ENCODE measurements at places on chromosomes 2 and 18.

DNA sequence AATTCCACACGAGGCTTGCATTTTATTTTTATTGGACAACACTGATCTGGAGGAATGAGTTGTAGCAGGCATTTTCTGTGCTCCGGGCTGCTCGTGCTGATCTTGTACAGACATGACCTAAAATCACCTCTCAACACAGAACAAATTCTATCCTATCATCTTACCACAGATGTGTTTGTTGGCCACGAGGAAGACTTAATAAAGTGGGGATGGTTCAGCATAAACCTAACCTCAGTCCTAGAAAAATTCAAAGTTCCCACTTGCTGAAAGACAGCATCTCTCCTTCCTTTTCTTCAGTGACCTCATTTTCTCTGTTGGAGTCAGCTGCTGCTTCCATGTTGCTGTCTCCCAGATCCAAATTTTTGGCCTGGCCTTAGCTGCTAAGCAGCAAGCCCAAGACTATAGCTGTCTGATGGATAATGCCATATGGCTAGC, 45.3 kb downstream of the RBKS start:
- no peak for DNase-seq

DNA sequence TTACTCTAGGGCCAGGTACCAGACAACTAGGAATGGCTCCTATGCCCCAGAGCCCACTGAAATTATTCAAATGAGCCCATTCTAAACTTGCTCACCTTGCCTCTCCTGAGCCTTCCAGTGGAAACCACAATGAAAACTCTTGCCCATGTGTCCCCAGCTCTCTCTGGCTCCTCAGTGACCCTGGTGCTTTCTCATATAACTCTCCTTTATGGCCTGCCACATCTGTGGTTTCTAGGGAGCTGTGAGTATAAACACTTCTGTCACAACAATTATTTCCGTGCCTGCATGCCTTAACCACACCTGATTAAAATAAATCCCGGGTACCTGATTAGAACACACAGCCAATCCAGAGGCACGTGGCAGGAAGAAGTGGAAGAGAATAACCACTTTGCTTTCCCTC, 333.0 kb upstream of the SPRED2 start:
- no peak for DNase-seq

GRCh38 chr2:232281858-232282507, 96.6 kb upstream of the ALPP start:
- DNase-seq: no peak

GRCh38 chr2:64679673-64680425, 26.1 kb upstream of the SERTAD2 start:
- no peak for DNase-seq

- DNase-seq: no peak
These were observed 9.6 kb upstream of the THNSL2 start for GRCh38 chr2:88160517-88160916.

- no peak for DNase-seq
These were observed 246.3 kb upstream of the RASGRP3 start for GRCh38 chr2:33230195-33230594.

DNA sequence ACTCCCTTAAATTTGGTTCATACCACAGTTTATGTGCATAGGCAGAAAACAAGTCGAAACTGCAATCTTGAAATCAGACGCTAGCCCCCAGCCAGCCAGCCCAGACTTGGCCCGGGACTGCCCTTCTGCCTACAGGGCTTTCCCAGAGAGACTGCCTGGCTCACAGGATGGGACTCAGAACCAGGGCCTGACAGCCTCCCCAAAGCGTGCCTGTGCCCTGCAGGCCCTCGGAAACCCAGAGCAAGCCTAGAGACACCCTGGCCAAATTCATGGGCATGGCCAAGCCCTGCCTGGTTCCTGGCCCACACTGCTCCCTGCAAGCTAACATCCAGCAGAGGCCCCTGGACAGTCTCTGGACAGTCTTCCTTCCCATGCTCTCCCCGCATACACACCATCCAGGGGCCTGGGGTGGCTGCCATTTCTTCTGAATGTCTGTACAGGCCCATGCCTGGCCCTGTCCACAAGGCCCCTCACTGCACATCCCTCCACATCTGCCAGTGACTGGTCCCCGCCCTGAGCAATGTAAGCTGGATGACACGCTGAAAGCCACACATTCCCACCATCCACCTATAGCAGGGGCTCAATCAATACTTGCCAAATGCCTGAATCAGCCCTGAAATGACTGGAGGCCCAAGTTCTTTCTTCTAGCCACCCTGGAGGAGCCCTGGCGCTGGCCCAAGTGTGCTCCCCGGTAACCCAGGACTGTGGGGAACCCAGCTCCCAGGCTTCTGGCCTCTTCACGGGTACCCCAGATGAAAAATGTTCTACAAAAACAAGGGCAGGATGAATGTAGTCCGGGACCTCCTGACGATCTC, 73.1 kb downstream of the HDAC4 start:
- no peak for DNase-seq

DNA sequence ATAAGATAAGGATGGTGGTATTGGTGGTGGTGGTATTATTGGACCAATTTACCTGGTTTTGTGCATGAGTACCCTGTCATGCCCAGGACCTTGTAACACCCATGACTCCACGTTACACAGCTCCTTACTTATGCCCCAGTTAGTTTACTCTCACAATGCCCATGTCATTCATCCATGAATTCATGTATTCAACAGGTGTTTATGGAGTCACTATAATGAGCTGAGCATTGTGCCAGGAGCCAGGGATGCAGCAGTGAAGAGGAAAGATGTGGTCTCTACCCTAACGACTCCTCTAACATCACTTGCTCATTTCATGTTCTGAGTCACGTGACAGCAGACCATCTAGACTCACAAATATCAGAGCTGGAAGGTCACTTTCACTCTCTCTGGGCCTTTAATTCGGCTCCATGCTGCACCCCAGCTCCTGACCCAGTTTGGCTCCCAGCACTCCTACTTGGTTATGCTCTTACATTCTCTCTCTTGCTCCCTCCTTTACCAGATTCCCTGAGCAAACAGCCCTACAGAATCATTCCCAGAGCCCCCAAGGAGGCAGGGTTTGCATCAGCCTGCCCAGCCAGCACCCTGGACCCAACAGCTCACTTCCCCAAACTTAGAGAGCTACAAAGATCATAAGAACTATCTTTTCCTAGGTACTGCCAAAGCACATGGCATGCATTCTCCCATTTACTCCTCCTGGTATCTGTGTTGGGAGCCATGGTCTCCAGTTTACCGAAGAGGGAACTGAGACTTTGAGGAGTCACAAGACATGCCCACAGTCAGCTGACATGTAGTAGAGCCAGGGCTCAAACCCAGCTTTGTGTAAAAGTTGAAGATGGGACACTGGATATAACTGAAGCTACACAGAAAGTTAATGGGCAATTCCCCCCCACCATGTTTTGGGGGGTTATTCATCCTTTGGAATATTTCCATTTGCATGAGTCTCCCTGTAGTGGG, 449.9 kb downstream of the LRATD1 start:
- no peak for DNase-seq

GRCh38 chr2:215967590-215968378, 45.6 kb downstream of the MREG start:
- no peak for DNase-seq

DNA sequence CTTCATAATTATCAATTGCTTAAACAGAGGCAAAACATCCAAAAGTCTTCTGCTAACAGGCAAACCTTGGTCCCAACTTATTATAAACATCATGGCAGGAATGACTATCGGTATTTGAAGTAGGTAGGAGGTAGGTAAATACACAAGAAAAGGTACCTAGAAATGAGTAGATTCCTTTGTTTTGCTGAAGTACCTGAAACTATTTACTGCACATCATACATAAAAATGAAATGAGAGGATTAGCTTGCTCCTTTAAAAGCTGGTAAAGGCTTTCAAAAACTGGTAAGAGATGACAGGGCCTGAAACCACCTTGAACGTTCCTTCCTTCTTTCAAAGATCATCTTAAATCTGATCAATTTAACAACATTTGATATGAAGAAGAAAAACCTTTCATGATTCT, 55.2 kb upstream of the MAPRE2 start:
- DNase-seq: no peak
